ENCODE measurements at places on chromosomes 13 and 19.

GRCh38 chr19:38662537-38663155, 15.2 kb downstream of the ACTN4 start:
- DNase-seq: no peak

DNA sequence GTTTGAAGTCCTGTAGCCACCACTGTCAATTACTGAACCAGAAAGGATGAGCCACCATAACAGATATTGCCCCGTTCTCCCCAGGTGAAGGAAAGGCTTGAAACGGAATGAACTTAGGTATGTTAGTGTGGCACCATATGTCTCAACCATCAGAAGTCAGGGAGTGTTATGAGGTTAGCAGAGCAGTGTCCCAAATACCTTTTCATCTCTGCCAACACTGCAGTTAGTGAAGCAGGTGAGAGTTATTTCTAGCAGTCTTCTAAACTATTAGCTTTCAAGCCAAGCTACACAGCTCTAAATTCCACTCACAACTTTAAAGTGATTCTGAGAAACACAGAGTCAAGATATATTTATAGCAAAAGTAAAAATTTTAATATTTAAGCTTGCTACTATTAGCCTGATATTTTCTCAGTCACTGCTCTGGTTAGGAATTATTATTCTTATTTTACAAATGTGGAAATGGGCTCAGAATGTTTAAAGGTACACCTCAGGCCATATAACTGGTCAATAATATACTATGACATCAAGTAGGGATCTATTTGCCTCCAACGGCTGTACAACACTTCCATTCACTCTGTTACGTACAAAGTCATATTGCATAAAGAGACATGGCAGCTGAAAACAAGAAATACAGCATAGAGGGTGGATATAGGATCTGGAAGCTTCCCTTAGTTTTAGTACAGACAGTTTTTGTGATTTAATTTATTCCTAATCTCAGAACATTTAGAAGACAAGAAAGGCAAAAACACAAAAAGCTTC, 1527.1 kb upstream of the PRR20A start:
- no peak for DNase-seq

GRCh38 chr13:36919171-36919832, 736 bp downstream of the SMAD9 start:
- peak; percentile 3 for DNase-seq

DNA sequence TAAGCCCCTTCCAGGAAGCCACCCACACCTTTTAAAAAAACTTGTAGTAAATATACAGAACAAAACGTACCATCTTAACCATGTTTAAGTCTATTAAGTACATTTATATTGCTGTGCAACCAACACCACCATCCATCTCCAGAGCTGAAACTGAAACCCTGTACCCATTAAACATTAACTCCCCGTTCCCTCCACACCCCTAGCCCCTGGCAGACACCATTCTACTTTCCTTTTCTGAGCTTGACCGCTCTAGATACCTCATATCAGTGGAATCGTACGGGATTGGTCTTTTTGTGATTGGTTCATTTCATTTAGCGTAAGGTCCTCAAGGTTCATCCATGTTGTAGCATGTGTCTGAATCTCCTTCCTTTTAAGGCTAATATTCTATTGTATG, 13.0 kb upstream of the SPATA13 start:
- no peak for DNase-seq

DNA sequence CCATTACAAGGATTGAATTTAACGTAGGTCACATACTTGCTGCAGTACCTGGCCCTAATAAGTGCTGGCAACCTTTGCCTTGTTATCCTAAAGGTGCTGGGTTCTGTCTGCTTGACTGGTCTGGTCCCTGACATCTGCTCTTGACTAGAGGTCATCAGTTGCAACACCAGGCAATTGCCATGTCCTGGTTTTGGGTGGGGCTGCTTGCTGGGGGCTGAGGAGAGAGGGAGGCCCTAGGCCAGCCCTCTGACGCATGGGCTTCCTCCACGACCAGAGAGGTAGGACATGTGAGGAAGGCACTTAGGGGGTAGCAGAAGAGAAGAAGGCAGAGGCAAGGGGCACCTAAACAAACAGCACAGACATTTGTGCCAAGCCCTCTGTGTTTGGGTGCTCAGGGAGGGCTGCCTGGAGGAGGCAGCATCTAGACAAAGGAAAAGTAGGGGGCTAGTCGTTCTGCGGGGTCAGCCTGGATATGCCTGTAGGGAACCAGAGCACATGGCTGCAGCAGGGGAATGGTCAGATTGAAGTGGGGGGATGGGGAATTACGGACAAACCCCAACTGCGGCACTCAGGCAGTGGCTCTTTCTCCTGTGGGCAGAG, 21.7 kb downstream of the VSTM2B start:
- DNase-seq: no peak

DNA sequence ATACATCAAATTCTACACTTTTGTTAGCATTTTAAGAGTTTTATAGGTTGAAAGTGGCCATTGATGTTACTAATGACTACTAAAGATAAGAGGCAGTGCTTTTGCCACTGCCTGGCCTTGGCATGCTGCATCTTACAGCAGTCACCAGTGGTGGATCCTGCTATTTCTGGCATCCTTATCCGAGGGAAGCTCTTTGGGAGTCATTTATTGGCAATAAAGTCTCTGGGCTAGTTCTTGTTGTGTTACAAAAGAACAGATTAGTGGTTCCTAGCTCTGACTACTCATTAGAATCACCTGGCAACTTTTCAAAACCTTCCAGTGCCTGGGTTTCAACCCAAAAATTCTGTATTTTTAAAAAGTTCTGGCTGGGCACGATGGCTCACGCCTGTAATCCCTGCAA, 94.5 kb downstream of the ZMYM2 start:
- DNase-seq: no peak

DNA sequence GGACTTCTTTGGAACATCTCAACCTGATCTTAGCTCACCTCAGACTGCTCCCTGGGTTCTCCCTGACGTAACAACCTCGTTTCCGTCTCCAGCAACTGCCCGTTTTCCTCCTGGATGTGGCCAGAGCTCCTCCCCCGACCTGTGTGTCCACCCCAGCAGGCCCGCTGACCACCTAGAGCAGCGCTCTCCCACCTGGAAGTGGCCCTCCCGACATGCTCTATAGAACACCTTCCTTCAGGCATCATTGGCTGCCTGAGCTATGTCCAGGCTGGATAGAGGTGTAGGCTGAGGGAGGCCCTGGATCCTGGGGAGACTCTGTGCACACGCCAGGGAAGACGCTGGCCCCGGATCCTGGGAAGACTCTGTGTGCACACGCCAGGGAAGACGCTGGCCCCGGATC, 81.3 kb downstream of the TEX29 start:
- DNase-seq: no peak

GRCh38 chr13:30292325-30292724, 15.0 kb downstream of the KATNAL1 start:
- no peak for DNase-seq

Data from suppressor macrophage treated with lipopolysaccharide for 4 hours (primary cell).